Bladder microvascular endothelial cell (primary cell): ENCODE measurements at places on chromosomes 7 and 10. TPM values are rescaled to one million over a fixed set of nuclear protein-coding genes. Genes with fewer than 3 reads are reported as not detected.

PLAU gene
- total RNA-seq: 31.4 and 34.8 TPM in 2 replicates

LARP4B gene
- 29.3 and 43.9 TPM in 2 replicates for total RNA-seq

FAM171A1 gene
- 13.9 and 45.1 TPM in 2 replicates for total RNA-seq

CRYGN gene
- total RNA-seq: not detected in 2 replicates

ANKRD22 gene
- total RNA-seq: not detected in 2 replicates

OR9A4 gene
- not detected in 2 replicates for total RNA-seq

MYOZ1 gene
- total RNA-seq: not detected in 2 replicates

BLVRA gene
- total RNA-seq: 19.4 and 20.9 TPM in 2 replicates

BAMBI gene
- 0.32 and 1.6 TPM in 2 replicates for total RNA-seq

CPN1 gene
- not detected in 2 replicates for total RNA-seq

OR2AE1 gene
- total RNA-seq: under 0.01 and 0.25 TPM in 2 replicates

ITIH5 gene
- 1.8 and 2.6 TPM in 2 replicates for total RNA-seq

FKBP9 gene
- 142 and 161 TPM in 2 replicates for total RNA-seq

SYCE1 gene
- 0.13 and 0.16 TPM in 2 replicates for total RNA-seq

ZNF248 gene
- total RNA-seq: 3.2 and 8.9 TPM in 2 replicates

INMT gene
- total RNA-seq: 0.16 and 0.19 TPM in 2 replicates

ADAM8 gene
- total RNA-seq: 0.65 and 1.6 TPM in 2 replicates

C7orf33 gene
- not detected in 2 replicates for total RNA-seq

NME8 gene
- not detected in 2 replicates for total RNA-seq

NCAPG2 gene
- 23.8 and 26.1 TPM in 2 replicates for total RNA-seq

GPC2 gene
- total RNA-seq: 1.3 and 3.9 TPM in 2 replicates

FOXP2 gene
- 0.32 and 8.6 TPM in 2 replicates for total RNA-seq

PRKG1 gene
- total RNA-seq: 0.32 and 10.1 TPM in 2 replicates

FKBP6 gene
- not detected in 2 replicates for total RNA-seq

PSMA2 gene
- total RNA-seq: 32.8 and 44.5 TPM in 2 replicates

COL1A2 gene
- total RNA-seq: 19.6 and 72.4 TPM in 2 replicates

SPDYE9 gene
- total RNA-seq: not detected in 2 replicates

AKR1C2 gene
- 0.97 and 19.7 TPM in 2 replicates for total RNA-seq

EEPD1 gene
- total RNA-seq: 0.76 and 1.6 TPM in 2 replicates

ZNF107 gene
- 1.5 and 4.9 TPM in 2 replicates for total RNA-seq

HABP2 gene
- under 0.01 TPM in 1 of 2 replicates, not detected in the other for total RNA-seq

SAP25 gene
- total RNA-seq: not detected in 2 replicates

SUGCT gene
- total RNA-seq: 1.1 and 1.4 TPM in 2 replicates
